ENCODE measurements at places on chromosomes 16 and 17. TPM values are rescaled to one million over a fixed set of nuclear protein-coding genes. Genes with fewer than 3 reads are reported as not detected.
A peak's percentile ranks its signal among the peaks of the same experiment; 100 is the strongest.

DNA sequence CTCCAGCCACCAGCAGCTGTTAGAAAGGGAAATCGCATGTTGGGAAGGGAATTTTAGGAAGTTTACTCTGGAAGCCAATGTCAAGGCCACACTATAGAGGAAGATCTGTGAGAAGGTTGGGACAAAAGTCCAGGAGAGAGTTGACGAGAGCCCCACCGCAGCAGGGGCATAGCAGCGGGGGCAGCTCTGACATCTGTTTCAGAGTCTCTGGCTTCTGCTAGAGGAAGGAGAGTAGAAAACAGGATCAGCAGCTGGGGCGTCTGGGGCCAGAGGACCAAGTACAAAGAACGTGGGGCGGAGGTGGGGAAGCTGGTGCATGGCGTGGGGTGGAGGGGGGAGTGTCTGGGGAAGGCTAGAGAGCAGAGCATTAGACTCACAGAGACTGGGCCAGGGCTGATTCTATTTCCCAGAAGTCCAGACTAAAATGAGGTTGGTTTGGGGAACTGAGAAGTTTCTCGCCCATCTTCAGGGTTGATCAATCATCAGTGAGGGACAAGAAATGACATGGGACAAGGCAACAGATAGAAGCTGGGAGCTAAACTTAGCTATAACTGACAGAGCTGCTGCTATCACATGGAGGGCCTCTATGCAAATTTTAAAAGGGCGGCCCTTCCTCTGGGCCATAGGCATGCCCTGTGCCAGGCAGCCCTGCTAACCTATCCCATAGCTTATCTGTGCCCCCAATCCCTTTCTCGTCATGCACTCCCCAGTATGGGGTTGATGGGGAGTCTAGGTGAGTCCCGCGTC is 1.2 kb downstream of the RABEP2 start:
- peaks cover 3% of the 10 kb centered on the region for H3K27me3 ChIP-seq
- peak overlapping the region; percentile 97 for H3K4me3 ChIP-seq
- peaks cover 14% of the 10 kb centered on the region for H3K4me1 ChIP-seq
- H3K36me3 ChIP-seq = peaks cover 11% of the 10 kb centered on the region
- H3K27ac ChIP-seq = peak overlapping the region; percentile 98

DNA sequence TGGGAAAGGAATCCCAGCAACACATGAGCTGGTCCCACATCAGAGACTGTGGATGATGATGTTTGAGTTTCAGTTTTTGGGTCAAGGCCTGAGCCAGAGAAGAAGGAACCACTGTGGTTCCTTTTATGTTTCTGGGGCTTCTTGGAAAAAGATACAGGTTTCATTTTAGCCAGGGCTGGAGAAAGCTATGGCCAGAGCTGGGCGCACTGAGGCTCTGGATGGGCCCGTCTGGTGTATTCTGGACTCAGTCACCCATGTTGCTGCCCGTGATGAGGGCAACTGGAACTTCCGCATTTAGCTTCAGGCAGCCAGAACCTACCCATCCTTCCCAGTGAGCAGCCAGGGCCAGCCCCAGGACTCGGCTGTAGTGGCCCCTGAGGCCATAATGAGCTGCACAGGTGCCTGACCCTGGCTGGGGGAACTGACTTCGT is 15.0 kb upstream of the PITPNA start:
- H3K4me3 ChIP-seq = no peak overlapping the region
- H3K4me1 ChIP-seq = peaks cover 29% of the 10 kb centered on the region
- no peak for DNase-seq
- peak overlapping the region; percentile 83 for H3K27ac ChIP-seq
- H3K27me3 ChIP-seq = no peaks in the 10 kb centered on the region
- no peaks in the 10 kb centered on the region for H3K36me3 ChIP-seq

DNA sequence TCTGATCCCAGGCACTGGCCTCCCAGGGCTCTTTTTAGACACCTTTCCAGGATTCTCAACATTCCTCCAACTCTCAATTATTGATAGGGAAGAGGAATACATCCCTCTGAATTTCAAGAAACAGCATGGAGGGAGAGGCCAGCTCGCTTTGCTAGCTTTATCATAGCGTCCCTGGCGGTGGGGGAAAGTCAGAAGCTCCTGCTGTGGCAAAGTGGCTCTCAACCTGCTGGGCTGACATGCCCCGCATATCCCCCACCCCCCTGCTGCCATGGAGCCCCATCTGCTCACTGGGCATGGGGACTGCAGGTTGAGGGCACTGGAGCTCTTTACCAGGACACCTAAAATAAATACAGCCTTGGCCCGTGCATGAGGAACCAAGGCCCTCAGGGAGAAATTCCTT is 140.3 kb downstream of the SLC39A11 start:
- no peaks in the 10 kb centered on the region for H3K36me3 ChIP-seq
- H3K4me1 ChIP-seq = peaks cover 31% of the 10 kb centered on the region
- no peak overlapping the region for H3K4me3 ChIP-seq
- no peaks in the 10 kb centered on the region for H3K27me3 ChIP-seq
- no peak overlapping the region for H3K27ac ChIP-seq

GRCh38 chr17:13008461-13008860 is 9.4 kb downstream of the ELAC2 start:
- H3K27ac ChIP-seq = no peak overlapping the region
- no peaks in the 10 kb centered on the region for H3K27me3 ChIP-seq
- H3K4me3 ChIP-seq = no peak overlapping the region
- no peak for DNase-seq
- peaks cover 80% of the 10 kb centered on the region for H3K36me3 ChIP-seq

GRCh38 chr17:6097005-6097279 is 26.8 kb downstream of the WSCD1 start:
- no peak overlapping the region for H3K4me3 ChIP-seq
- no peak for DNase-seq
- H3K27me3 ChIP-seq = no peaks in the 10 kb centered on the region
- H3K36me3 ChIP-seq = peaks cover 58% of the 10 kb centered on the region
- H3K27ac ChIP-seq = peak overlapping the region; percentile 47
- peaks cover 49% of the 10 kb centered on the region for H3K4me1 ChIP-seq

DNA sequence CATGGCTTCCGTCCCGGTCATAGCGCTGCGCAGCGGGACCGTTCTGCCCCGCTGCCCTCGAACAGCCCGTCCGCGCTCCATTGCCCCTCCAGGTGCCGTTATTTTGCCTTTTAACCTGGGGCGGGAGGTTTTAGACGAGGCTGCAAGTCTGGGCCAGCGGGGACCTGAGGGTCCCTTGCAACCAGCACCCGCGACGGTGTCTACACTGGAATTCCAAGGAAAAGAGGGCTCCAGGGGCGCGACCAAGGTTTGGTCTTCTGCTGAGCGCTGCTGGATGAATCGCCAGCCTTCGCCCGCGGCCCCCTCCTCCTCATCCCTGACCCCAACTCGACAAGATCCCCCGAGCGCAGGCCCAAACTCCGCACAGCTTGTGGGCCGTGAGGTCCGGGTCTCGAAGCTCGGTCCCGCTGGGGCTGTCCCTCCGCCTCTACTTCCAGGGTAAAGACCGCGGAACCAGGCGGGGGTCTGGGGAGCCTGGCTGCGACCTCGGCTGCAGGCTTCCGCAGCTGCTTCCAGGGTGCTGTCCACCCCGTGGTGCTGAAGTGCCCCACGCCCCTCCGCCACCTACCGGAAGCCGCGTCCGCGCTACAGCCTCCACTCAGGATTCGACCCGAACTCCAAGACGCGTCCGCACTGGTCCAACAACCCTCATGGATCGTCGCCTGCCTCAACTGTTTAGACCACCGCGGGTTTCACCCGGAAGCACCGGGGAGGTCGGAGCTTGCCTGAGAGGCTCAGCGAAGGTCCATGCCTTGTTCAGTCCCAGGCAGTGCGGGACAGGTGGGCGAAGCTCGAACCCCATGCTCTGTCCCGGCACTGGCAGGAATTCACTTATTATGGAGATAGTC is 10.1 kb upstream of the CA4 start:
- H3K36me3 ChIP-seq = no peaks in the 10 kb centered on the region
- no peak overlapping the region for H3K27ac ChIP-seq
- peaks cover 96% of the 10 kb centered on the region for H3K27me3 ChIP-seq
- peak overlapping the region; percentile 64 for H3K4me3 ChIP-seq
- DNase-seq = peak; percentile 84

DNA sequence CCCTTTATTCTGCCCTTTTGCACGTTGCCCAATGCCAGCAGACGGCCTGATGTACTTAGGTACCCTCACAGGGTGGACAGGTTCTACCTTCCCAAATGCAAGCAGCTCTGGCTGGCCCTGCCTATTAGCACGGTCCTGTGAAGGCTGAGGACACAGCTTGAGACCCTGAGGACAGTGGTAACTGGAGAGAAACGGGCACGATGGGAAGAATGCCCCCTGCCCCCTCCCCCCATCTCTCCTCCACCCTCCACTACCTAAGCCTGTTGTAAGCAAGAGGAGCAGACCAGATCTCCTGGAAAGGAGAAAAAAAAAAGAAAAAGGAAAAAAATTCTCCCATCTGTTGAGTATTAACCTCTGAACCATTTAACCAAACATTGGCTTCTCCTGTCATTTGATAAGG is 34.1 kb downstream of the MEOX1 start:
- H3K27ac ChIP-seq = no peak overlapping the region
- no peaks in the 10 kb centered on the region for H3K27me3 ChIP-seq
- no peak for DNase-seq
- no peak overlapping the region for H3K4me3 ChIP-seq
- H3K4me1 ChIP-seq = peaks cover 12% of the 10 kb centered on the region

DNA sequence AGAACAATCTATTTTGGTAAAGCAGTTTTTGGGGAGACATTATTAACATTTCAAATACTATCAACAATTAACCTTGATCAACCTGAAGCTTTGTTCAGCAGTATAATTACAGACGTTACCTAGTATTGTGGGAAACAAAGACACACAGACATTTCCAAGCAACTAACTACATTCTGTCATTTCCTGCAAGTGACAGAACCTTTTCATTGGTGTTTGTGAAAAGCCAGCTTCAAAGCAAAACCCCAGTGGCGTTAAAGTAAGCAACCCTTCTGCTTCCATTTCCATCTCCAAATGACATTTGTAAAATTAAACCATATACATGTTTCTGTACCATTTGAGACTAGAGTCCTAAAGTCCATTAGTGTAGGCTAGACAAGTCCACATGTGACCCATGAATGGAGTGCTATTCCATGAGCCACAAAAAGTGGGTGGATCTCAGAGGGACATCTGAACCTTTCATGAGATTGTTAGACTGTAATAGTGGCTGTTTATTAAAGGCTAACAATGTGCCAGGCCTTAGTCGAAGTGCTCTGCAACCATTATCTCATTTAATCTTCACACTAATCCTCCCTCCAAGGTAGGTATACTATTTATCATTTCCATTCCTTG is 101.2 kb downstream of the SSH2 start:
- no peaks in the 10 kb centered on the region for H3K27me3 ChIP-seq
- H3K27ac ChIP-seq = no peak overlapping the region
- peaks cover 33% of the 10 kb centered on the region for H3K4me1 ChIP-seq
- no peak for DNase-seq

DNA sequence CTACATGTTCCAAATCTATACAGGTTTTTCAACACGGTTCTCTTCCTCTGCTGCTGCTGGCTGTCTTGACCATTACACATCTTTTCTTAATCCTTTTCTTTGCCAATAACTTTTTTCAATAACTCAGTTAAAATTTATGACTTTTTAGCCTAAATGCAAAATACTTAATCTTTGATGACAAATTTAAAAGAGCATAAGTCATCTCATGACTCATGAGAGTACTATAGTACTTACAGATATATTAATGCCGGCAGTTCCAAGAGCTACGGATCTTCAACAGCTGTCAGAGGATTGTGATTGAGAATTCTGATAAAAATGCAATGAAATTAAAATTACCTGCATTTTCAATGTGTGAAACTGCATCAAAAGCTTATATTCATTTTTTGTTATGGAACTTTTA is 105.5 kb downstream of the KPNA2 start:
- H3K36me3 ChIP-seq = no peaks in the 10 kb centered on the region
- H3K4me1 ChIP-seq = no peaks in the 10 kb centered on the region
- H3K4me3 ChIP-seq = no peak overlapping the region
- no peaks in the 10 kb centered on the region for H3K27me3 ChIP-seq

DNA sequence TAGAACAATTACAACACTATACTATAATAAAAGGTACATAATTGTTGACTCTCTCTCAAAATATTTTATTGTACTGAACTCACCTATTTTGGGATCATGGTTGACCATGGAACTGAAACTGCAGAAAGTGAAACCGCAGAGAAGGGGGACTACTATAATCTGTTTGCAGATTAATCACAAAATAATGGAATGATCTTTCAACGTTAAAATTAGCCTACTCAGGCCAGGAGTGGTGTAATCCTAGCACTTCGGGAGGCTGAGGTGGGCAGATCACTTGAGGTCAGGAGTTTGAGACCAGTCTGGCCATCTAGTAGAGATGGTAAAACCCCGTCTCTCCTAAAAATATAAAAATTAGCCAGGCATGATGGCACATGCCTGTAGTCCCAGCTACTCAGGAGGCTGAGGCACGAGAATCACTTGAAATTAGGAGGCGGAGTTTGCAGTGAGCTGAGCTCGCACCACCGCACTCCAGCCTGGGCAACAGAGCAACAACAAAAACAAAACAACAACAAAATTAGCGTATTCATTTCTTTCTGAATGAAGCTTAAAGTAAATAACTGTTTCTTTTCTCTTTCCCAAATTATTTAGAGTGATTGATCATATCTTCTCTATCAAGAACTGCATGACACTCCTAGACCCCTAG is 45.6 kb downstream of the IKZF3 start:
- DNase-seq = no peak
- peaks cover 8% of the 10 kb centered on the region for H3K27me3 ChIP-seq
- H3K4me1 ChIP-seq = peaks cover 9% of the 10 kb centered on the region
- peaks cover 9% of the 10 kb centered on the region for H3K36me3 ChIP-seq
- H3K27ac ChIP-seq = no peak overlapping the region

DNA sequence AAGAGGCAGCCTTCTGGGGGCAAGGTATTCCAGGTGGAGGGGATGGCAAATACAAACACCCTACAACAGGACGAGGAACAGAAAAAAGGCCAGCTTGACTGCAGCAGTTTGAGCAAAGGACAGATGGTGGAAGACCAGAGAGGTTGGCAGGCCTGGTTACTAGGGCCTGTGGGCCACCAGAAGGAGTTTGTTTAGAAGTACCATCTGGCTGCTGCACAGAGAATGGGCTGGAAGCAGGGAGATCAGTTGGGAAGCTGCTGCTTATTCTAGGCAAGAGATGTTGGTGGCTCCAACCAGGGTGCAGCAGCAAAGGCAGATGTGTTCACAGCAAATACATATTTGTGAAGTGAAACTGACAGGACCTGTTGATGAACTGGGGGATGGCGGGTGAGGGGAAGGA is 2.9 kb upstream of the YPEL2 start:
- H3K27ac ChIP-seq = no peak overlapping the region
- peaks cover 39% of the 10 kb centered on the region for H3K4me1 ChIP-seq
- no peak overlapping the region for H3K4me3 ChIP-seq

GRCh38 chr17:8914554-8914953 is 47.1 kb upstream of the PIK3R6 start:
- peaks cover 10% of the 10 kb centered on the region for H3K36me3 ChIP-seq
- H3K4me3 ChIP-seq = no peak overlapping the region
- no peaks in the 10 kb centered on the region for H3K4me1 ChIP-seq
- no peak overlapping the region for H3K27ac ChIP-seq
- H3K27me3 ChIP-seq = peaks cover 4% of the 10 kb centered on the region

- H3K27ac ChIP-seq = no peak overlapping the region
- H3K4me3 ChIP-seq = no peak overlapping the region
- DNase-seq = no peak
- H3K27me3 ChIP-seq = no peaks in the 10 kb centered on the region
- peaks cover 35% of the 10 kb centered on the region for H3K4me1 ChIP-seq
Observed at GRCh38 chr17:57329380-57330214, 73.3 kb downstream of the MSI2 start.

- H3K36me3 ChIP-seq = no peaks in the 10 kb centered on the region
- H3K27me3 ChIP-seq = no peaks in the 10 kb centered on the region
- DNase-seq = no peak
- H3K4me3 ChIP-seq = no peak overlapping the region
- no peak overlapping the region for H3K27ac ChIP-seq
- H3K4me1 ChIP-seq = peaks cover 4% of the 10 kb centered on the region
Observed at GRCh38 chr16:49050607-49051006, 231.0 kb downstream of the CBLN1 start.

Gene LHX1
- 1.3 TPM for total RNA-seq

Gene TMEM101
- total RNA-seq = 32.1 TPM

Gene CDH3
- total RNA-seq = 136 TPM

Gene ACAP1
- 60.6 TPM for total RNA-seq
